Activated CD4-positive, alpha-beta T cell treated with anti-CD3 and anti-CD28 coated beads for 4 hours (primary cell): ENCODE measurements at places on chromosomes 12 and 14.
A peak's percentile ranks its signal among the peaks of the same experiment; 100 is the strongest.

DNA sequence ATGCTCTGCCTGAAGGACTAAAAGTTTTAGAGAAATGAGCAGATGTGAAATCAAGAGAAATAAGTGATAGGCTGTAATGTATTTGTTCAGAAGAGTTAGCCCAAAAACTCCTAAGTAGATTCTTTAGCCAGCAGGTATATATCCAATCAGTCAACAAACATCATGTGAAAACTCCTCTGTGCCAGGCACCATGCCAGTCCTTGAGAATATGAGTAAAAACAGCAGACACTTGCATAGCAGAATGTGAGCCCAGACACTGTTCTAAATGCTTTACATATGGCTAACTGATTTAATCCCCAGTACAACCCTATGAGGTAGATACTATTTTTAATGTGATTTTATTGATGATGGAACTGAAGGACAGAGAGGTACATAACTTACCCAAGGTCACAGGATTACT is 329.8 kb downstream of the PAWR start:
- DNase-seq, result no peak

DNA sequence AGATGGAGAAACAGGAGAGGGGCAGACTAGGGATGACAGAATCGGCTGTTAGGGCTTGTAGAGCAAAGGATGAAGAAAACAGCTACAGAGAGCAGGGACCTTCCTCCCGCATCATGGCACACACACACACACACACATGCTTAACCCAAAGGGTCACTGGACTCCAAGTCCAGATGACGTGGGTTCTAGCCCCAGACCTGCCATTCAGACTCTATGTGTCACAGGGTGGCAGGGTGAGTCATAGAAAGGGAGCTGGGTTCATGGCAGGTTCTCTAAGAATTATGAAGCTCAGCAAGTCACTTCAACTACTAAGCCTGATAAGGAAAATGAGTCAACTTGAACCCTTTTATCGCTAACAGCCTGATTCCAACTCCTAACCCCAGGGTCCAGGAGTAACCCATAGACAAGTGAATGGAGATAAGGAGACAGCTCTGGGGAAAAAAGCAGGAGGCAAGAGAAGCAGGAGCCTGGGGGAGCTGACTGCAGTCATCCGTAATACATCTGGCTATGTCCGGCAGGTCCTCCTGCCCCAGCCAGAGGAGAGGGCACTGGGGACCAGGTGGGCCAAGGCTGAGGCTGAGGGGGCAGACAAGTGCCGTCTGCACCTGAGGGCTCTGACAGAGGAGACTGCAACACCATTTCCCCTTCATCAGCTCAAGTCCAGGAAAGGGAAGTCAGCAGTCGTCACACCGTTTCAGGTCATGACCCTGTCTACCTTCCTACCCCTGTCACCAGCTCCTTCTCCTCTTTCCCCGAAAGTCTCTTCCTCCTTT is 3.6 kb upstream of the TNFRSF1A start:
- DNase-seq, result peak; percentile 55

- DNase-seq, result no peak
Measured at GRCh38 chr14:57018065-57018464, 207.8 kb upstream of the OTX2 start.

DNA sequence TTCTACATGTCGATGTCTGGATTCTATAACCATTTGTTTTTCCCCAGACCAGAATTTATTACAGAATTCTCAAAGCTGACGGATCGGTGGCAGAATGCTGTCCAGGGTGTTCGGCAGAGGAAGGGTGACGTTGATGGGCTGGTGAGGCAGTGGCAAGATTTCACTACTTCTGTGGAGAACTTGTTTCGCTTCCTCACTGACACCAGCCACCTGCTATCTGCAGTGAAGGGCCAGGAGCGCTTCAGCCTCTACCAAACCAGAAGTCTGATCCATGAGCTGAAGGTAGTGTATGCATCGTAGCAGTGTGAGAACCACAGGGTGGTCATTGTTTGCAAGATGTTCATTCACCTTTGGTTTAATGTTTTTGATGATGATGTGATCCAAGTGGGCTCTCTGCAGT is 124.0 kb downstream of the ESR2 start:
- no peak for DNase-seq

DNA sequence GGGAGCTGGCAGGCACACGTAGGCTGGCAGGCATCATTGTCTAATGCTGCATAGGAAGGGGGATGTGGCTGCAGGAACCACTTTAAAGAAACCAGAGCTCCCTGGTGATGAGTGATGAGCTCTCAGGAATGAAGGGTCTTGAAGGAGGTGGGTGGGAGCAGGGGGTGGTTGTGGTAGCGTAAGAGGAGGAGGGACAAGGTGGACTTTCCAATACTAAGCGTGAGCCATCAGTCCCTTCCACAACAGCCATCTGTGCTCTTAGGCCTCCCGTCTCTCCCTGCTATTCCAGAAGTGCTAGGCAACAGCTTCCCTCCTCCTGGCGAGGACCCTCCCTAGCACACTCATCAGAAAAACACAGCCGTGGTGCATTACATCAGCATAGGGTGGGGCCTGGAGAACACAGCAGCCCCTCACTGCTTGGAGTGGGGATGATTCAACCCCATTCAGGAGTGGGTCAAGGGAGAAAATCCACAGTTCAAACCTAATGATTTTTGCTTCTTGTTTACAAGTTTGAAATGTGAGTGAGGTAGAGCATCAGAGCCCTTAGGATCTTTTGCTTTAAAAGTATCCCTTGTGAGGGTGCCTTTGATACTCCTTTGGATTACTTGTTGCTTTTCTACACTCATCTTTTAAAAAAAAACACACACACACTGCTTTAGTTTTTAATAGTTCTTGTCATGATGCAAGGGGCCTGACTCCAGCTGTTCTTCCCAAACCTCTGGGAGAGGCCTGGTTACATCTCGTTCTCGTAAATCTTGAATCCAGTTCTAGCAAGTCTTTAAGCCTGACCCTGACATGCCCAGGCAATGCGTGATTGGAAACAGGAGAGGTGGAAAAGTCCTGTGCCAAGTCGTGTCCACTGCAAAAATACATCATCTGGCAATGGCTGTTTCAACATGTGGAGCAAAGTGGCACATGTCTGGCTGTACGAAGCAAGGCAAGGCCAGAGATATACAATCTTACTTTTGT is 356.4 kb upstream of the DDHD1 start:
- no peak for DNase-seq

- DNase-seq, result no peak
Measured at GRCh38 chr12:10750385-10750727, 27.2 kb upstream of the YBX3 start.

GRCh38 chr14:56868660-56869059 is 58.4 kb upstream of the OTX2 start:
- no peak for DNase-seq

- no peak for DNase-seq
Measured at GRCh38 chr12:89476232-89476631, 48.4 kb downstream of the GALNT4 start.
